Activated T-cell treated with anti-CD3 and anti-CD28 coated beads, Interleukin-2, amount 50 U/mL, for 1 hour (primary cell): ENCODE measurements at places on chromosomes 4 and X.

DNA sequence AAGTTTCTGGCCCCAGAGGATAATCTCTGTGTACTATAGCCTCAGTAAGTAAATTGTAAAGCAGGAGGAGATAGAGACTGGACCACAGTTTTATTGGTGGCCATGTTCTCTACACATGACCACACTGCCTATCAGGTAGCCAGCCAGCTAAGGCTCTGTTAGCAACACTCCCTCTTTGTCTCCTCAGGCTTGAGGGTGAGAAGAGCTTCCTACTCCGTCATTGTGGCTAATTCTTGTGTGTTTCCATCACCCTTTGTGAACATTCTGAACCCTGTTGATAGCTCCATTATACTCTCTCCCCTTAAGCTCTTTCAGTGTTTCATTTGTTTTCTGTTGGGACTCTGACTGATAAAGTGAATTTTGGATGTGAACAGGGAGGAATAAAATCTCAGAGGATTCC is 233.4 kb downstream of the CFAP299 start:
- no peak for DNase-seq

- no peak for DNase-seq
These were observed 2.2 kb downstream of the AR start for GRCh38 chrX:67545893-67546495.

DNA sequence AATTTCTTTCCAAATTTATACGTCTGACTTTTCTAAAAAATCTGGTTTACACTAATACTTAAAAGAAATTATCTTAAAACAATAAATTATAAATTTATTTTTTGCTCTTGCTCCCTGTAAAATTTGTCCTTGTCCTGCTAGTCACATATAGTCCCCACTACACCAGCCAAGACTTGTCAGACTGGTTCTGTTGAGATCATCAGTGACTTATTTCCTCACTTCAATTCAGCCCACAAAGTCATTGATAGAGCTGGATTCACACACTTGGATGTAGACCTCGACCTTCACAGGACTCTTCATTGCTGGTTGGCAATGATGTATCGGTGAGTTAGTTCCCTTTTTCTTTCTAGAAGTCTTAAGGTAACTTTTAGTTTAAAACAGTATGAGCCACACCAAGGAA is at the start of gene TMPRSS11E:
Gene TMPRSS11E, plus strand, starts transcription at position 263 of the 400 bp plus-strand sequence. Its CDS starts 50 bp downstream, at position 313.
- no peak for DNase-seq

DNA sequence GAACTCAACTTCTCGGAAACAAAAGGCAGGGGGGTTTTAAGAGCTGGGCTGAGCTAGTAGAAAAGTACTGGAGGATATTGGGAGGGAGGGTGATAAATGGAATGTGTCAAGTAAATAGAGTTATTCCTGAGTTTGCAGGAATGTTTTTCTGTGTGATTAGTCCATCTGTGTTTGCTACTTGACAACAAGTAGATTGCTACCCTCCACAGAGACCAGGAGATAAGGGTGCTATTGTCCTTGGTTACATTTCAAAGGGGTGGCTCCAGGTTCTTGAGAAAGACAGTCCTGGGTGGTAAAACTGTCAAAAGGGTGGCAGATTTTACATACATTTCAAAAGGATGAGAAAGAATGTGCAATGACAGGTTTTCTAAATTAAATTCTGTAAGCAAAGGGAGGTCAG is 181.2 kb upstream of the PPP3CA start:
- DNase-seq, result no peak

DNA sequence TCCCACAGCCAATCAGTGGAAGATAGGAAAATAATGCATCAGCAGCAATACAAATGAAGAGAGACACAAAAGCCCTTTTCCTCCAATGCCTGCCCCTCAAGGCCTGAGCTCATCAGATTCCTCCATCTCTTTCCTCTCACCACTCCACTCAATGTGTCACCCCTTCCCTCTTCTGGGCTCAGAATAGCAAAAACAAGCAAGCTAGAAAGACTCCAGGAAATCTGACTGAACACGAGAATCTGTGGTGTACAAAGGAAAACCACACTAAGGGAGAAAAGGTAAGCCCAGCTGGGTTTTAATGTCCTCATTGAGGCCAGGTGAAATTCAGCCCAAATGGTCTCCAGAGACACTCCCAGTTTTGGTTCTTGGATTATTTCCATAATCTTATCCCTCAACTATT is 46.3 kb downstream of the ARHGEF9 start:
- DNase-seq, result no peak

DNA sequence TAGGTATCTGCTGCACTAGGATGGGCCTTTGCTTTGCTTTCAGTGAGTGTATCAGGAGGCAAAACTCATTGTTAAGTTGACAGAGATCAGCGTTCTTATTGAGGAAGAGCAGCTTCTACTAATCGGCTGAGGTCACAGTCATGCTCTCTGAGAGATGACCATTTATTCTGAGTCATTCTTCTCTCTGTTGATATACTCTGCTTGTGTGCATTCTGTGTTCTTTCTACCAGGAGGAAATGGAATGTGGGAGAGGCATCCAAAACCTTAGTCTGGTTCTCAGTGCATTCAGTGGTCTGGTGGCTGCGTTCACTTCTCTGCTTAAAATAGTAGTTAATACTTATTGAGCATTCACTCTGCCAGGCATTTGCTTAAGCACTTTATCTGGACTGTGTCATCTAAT is 66.2 kb downstream of the RRAGB start:
- DNase-seq, result no peak

DNA sequence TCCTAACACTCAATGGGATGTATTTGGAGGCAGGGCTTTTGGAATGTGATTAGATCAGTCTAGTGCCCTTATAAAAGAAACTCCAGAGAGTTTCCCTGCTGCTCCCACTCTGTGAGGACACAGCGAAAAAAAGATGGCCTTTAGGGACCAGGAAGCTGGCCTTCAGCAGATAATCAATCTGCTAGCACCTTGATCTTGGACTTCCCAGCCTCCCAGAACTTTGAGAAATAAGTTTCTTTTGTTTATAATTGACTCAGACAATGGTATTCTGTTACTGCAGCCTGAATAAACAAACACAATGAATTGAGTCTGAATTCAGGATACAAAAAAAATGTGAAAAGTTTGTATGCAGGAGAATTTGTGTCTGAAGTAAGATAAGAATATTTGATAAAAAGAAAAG is 842.1 kb downstream of the FSTL5 start:
- no peak for DNase-seq

DNA sequence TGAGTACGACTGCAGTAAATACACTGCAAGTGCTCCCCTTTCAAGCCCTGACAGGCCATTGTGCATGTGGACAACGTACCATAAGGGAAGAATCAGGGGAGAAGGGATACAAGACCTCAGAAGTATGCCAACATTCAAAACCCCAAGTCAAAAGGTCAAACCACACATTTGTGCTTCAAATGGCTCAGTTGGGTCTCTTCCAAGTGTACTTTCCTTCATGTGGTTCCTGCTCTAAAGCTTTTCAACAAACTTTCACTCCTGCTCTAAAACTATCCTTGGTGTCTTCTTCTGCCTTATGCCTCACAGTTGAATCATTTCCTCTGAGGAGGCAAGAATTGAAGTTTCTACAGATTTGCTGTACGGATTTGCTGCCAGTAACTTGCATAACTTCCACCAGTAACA is 305.7 kb upstream of the SLIT2 start:
- DNase-seq, result no peak

- no peak for DNase-seq
These were observed 131.7 kb downstream of the CHRNA9 start for GRCh38 chr4:40466789-40467188.

DNA sequence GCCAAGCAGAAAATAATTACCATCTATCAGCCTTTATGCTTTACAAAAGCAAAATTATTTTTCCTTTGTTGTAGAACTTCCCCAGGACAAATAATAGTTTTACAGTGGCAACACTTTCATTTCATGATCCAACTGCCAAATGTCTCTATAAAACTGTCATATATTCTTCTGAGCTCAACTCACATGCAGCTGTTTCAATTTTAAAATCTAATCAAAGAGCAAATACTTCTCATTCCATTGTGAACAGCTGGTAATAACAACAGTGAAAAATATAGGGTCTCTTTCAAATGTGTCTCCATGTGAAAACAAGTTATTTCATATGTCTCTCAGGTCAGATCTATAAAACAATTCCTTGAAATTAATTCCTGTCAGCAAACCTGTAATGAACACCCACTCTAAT is 270.6 kb upstream of the SLC7A11 start:
- DNase-seq, result no peak

- peak; percentile 67 for DNase-seq
These were observed 725 bp downstream of the FAM120C start for GRCh38 chrX:54182194-54182863.
